ENCODE measurements at places on chromosomes 5 and 9.

DNA sequence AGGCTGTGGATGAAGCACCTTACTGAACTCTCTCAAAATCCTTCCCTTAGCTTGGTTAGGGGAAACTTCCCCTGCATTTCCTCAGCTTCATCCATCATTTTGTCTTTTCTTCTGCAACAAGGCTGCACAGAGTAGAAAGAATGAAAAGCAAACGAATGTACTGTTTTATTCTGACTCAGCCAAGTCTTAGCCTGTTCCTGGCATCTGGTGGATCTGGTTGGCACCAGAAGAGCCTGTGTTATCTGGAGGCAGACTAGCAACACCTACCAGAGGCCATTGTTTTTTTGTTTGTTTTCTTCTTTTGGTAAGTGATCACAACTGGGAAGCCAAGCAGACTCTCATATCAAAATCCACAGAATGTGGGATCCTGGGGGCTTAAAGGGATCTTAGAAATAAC is 200.7 kb downstream of the FANCC start:
- DNase-seq: no peak

GRCh38 chr5:72199681-72200080 is 92.4 kb downstream of the MAP1B start:
- no peak for DNase-seq

DNA sequence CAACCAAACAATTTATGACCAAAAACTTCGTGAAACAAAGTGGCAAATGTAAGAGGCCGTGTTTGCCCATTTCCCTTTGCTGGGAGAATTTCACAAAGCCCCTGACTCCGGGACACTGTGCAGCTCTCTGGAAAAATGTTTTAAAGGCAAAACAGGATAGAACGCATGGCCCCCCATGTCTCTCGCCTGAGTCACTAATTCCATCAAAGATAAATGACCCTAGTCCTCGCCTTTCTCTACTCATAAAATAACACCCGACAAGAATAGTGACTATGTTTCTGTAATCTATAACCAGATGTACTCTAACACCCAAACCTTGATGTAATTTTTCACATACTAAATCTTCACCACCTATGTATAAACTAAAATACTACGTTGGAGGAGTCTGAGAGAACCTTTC is 55.7 kb upstream of the SAP30L start:
- DNase-seq: no peak

- DNase-seq: no peak
Observed at GRCh38 chr9:85631809-85632208, 109.9 kb downstream of the AGTPBP1 start.

DNA sequence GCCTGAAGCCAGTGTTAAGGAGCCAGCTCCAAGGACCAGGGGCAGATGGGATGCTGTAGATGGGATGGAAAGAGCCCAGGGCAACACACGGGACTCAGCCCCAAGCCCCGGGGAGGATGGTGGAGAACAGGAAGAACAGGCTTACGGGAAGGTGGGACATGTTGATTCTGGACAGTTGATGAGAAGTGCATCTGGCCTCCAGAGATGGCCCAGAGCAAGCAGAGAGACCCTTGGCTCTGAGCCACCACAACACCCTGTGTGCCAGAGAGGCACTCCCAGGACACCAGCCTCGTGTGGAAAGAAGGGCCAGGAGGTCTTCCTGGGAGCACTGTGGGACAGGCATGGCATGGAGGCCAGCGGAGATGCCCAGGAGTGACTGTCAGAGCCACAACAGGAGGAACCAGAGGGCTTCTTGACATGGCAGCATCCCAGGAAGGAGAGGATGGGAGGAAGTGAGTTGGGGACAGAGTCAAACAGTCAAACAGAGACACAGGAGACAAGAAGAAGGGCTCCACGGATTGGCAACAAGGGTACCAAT is 156.3 kb upstream of the MVB12B start:
- DNase-seq: no peak

- no peak for DNase-seq
Observed at GRCh38 chr5:3517348-3517747, 78.3 kb upstream of the IRX1 start.

GRCh38 chr9:134980991-134981390 is 63.3 kb upstream of the FCN1 start:
- DNase-seq: no peak

- DNase-seq: no peak
Observed at GRCh38 chr5:78507531-78507930, 141.0 kb downstream of the LHFPL2 start.

- DNase-seq: no peak
Observed at GRCh38 chr5:13939638-13940037, 4.8 kb downstream of the DNAH5 start.

DNA sequence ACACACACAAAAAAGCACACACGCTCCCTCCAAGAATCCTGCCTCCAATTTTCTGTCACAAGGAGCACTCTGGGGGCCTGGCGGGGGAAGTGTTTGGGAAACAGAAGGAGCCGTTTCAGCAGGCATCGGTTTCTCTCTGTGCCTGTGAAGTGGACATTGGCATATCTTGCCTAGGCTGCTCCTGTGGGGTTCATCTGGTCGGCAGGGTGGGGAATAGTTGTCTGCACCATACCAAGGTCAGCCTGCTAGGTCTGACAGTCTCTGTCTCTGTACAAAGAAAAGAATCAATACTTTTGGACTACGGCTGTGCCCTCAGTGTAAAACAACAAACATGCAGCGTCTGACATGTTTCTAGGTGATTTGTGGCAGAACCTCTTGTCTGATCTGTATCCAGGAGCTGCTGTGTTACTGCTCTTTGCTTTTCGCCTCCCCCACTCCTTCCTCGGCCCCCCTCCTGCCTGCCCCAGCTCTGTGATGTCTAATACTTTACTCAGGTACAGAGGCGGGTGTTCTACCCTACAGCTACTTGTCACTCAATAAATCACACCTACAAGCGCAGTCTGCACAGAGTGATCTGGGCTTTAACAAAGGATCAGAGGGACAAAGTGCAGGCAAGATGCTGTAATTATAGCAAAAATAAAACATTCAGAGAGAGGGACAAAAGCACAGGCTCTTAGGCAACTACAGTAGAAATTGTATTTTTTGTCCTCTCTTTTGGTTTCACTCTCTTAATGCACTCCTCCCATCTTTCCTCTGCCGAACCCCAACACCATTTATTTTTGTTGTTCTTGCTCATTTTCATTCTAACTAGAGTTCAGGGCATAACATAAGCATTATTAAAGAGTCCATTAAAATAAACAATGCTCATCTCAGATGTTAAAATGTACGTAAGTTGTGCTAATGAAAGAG is 216.7 kb downstream of the BNC2 start:
- no peak for DNase-seq

DNA sequence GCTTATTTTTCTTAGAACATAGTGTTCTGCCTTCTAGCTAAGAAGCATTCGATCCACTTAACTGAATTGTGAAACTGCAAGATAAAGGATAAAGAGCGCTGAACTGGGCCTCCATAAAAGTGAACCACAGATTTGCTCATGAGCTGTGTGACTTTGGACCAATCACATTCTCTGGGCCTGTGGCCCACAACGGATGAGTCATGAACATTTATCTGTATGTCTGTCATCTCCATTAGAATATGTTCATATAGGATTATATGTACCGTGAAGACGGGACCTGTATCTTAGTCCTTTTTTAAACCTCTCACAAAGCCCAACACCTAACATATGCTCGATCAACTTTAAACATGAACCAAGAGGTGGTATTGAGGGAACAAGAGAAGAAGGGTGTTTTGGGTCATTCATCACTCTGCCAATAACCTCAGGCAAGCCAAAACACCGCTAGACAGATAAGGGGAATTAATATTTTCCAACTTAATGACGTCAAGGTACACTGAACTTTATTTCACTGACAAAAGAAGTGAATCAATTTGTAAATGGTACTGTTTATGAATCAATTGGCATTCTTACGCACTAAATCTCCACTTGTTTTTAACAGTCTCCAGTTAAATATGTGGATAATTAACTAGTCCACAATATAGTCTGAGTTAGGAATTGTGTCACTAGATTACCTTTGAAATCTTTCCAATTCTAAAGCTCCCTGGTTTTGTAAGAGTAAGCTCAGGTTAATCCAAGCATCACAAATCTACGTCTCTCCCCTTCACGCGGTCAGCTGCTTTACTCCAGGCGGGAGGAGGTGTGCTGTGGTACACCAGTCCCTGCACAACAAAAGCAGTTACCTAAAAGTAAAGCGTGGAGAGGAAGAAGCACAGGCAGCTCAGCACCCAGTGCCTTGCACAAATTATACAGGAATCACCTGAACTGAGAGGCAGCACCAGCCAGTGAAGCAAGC is 1.6 kb downstream of the TMEM245 start:
- peak; percentile 77 for DNase-seq

DNA sequence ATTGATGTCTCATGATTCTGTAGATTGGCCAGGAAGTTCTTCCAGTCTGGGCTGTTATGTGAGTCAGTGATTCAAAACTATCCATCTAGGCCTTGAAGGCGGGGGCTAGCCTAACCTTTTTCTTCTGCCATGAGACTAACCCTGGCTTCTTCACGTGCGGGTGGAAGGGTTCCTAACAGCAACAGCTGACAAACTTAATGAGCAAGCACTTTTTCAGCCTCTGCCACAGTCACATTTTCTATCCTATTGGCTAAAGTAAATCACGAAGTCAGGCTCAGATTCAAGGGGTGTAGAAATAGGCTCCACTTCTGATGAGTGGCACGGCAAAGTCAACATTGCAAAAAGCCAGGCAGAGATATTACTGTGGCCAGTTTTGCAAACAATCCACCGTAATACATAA is 68.4 kb downstream of the STK32A start:
- DNase-seq: no peak

DNA sequence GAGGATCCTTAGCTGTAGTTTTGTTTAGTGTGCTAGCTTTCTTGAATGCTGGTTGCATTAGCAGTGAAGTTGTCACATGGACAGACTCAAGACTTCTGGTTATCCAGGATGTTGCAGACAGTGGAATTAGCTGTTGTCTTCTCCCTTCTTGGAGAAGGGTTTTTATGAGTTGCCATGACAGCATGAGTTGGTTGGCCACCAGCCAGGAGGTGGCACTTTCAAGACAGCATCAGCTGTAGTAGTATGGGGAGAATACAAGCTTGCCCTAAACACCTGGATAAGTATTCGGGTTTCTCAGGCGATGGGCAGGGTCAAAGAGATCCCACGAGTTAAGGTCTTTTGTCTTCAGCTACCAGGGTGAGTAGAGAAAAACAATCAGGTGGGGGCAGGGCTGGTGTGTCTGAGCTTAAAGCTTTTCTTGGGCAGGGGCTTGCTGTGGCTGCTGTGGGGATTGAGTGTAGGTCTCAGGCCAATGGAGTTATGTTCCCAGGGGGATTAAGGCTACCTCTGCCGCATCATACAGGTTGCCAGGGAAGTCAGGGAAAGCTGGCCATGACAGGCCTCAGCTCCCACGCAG is 7.7 kb upstream of the C5orf47 start:
- DNase-seq: no peak

DNA sequence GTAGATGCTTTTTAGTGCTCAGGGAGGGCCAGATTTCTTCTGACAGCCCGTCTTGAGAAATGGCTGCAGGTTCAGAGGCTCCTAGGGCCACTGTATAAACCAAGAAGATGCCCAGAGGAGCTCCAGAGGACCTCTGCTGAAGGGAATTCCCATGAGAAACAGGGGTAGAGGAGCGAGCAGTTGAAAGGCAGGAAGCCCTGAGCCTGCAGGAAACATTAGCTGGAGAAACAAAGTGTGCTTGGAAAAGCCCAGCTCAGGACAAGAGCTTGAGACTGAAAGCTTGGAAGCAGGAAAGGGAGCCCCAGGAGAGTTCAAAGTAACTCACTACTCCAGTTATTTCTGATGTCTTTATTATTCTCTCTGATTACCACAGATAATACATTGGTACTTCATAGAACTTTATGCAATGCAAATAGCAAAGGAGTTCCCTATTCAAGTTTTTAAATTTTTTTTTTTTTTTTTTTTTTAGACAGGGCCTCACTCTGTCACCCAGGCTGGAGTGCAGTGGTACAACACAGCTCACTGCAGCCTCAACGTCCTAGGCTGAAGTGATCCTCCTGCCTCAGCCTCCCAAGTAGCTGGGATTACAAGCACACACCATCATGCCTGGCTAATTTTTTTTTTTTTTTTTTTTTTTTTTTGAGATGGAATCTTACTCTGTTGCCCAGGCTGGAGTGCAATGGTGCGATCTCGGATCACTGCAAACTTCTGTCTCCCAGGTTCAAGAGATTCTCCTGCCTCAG is 16.5 kb downstream of the HBEGF start:
- no peak for DNase-seq

- DNase-seq: no peak
Observed at GRCh38 chr5:94240993-94241651, 377.3 kb downstream of the KIAA0825 start.

GRCh38 chr9:110538647-110539041 is 40.9 kb downstream of the SVEP1 start:
- DNase-seq: no peak

DNA sequence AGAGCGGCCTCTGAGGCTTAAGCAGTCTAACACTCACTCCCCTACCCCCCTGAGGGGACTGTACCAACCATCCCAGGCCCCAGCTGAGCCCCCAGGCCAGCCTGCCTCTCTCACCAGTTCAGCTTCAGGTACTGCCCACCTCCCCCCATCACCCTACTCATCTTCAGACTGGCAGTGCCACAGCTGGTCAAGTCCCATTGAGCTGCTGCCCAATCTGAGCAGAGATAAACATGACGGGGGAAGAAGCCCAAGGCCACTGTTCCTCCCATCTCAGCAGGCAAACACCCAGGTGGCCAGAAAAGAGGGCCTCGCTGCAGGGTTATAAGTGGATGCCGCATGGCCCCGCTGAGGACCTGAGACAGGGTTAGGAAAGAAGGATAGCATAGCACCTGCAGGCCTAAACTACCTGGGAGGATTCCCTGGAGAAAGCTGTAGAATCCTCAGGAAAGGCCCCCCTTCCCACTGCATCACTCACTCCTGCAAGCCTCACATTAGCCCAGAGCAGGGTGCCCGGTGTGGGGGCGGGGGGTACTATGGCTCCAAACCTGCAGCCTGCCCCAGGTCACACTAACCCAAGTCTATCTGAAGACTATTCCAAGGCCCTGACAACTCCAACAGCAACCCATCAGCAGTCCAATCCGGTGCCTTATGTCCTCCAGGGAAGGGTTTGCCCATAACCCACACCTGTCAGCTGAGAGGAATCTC is 3.6 kb downstream of the B4GALT1 start:
- DNase-seq: no peak

GRCh38 chr9:1267581-1267980 is 217.4 kb downstream of the DMRT2 start:
- DNase-seq: no peak

GRCh38 chr9:95896580-95896979 is 21.1 kb downstream of the ERCC6L2 start:
- DNase-seq: no peak

GRCh38 chr9:100505564-100506159 is 32.7 kb downstream of the TMEFF1 start:
- peak; percentile 45 for DNase-seq

All from dermis microvascular lymphatic vessel endothelial cell (primary cell).